ENCODE measurements at places on chromosomes 4 and X.

- no peak for DNase-seq
Observed at GRCh38 chrX:10130354-10130753, 26.4 kb upstream of the CLCN4 start.

- DNase-seq: no peak
Observed at GRCh38 chr4:177099211-177099610, 210.5 kb upstream of the NEIL3 start.

GRCh38 chr4:76545226-76545884 is 110.3 kb downstream of the SHROOM3 start:
- no peak for DNase-seq

DNA sequence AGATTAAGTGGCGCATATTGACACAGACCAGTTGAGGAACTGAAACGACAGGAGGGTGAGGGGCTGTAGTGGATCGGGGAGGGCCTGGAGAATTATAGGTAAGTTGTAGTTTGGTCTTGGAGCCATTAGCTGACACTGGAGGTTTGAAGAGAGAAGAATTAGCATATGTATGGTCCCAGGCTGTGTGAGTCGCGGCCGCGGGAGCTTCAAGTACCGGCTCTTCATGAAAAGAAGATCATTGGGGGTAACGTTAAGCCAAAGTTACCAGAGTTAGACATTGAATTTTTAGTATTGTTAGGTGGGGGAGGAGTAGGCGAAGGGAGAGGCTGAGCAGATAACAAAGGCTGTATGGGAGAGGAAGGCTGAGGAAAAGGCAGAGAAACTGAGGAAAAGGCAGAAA is 56.5 kb downstream of the ZNF674 start:
- DNase-seq: no peak

DNA sequence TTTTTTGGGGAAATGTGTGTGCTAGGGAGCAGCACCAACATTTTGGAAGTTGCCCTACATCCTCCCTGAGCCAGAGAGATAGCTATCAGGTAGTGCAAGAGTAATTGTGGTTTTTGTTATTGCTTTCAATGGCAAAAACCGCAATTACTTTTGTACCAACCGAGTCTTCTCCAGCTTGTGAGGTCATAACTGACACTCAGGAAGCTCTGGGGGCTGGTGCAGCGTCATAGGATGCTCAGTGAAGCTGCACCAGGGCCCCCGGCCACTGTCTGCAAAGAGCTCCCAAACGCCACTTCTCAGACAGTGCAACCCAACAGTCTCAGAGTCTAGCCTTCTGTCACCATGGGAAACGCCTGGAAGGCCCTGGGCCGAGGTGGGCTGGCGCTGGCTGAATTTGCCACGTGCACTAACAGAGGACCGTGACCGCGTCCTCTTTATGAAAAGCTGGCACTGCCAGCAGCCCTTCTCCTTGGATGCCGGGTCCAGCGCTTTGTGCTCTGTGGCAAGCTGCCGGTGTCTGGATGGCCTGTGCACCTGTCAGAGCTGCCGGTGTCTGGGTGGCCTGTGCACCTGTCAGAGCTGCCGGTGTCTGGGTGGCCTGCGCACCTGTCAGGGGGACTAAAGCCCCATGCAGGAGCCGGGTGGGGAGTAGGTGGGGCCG is 19.4 kb downstream of the SH3TC1 start:
- no peak for DNase-seq

DNA sequence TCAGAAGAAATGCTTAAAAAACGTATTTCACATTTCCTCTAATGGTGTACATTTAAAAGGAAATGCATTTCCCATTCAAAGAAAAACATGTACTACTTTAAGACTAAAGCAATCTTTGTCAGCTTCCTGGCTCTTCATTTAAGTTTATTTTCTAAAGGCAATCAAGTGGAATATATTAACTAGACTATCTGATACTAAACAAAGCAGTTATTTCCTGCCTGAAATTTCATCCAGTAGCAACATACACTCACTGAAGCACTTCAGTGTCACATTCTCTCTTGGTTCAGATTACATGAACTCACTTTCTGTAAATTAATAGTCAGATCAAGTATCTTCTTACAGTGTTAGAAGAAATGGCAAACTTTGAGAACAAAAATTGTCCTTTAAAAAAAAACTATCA is 42.5 kb downstream of the LRBA start:
- no peak for DNase-seq

DNA sequence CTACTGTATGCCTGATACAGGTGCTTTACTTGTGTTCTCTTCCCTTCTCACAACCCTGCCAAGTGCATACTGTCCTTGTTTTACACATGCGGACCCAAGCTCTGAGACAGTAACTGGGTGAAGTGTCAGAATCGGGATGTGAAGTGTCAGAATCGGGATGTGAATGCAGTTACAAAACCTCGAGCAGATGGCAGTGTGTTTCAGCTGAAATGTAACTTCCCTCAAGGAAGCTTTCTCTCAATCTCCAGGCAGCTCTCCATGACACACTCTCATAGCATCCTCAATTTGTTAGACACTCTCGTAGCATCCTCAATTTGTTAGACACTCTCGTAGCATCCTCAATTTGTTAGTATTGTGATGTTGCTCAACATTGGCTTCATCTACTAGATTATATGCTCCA is 1.1 kb upstream of the HPSE start:
- DNase-seq: no peak

DNA sequence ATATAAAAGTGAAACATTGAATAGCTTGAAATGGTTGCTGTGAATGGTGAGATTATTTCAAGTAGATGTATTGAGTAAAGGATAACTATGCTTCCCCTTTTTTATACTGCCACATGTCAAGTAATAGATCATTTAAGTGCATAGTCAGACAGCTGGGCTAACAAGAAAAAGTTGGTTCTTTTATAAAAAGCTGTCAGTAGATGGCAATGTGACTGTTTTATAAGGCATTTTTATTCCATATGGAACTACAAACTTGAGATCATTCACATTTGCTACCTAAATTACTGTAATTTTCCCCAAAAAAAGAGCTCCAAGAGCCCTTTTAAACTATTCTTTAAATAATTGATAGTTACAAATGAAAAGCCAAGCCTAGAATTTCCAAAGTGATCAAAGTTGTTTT is 831.0 kb downstream of the C4orf33 start:
- DNase-seq: no peak

- no peak for DNase-seq
Observed at GRCh38 chrX:22575161-22575845, 302.6 kb downstream of the CBLL2 start.

DNA sequence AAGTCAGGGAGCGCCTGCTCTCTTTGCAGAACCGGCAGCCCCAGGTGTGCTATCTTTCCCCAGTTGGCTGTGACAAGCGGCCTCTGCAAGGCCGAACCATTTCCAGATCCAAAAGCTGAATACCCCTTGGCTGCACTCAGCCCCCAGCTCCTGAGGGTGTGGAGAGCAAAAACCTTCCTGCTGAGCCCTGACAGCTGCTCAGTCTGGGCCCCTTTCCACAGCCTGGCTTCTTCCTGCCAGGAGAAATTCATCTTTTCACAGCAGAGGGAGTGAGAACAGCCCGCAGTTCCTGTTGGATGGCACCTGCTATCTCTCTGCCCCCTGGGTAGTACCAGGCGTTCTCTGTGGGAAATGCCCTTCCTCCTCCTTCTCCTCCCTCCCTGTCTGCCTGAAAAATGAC is 78.4 kb downstream of the DRD5 start:
- no peak for DNase-seq

- no peak for DNase-seq
Observed at GRCh38 chrX:38175139-38175538, 45.5 kb downstream of the SRPX start.

- no peak for DNase-seq
Observed at GRCh38 chrX:17154001-17154400, 207.5 kb downstream of the REPS2 start.

DNA sequence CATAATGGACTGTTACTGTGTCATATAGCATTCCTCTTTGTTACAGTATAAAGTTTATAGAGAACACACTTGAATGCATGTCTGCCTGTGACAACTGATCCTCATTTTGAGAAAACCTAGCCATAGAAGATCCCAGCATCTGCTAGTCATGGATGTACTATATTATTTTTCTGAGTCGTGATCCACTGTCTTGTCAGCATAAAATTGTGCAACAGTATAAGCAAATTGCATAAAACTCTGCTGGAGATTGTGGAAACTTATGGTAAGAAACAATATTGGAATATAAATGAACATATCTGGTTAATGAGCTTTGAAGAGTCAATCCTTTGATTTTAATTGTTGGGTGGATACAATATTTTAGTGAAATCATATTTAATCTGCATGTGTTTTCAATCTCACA is 3.6 kb downstream of the NEIL3 start:
- DNase-seq: no peak

GRCh38 chr4:176302283-176303275 is 17.2 kb upstream of the SPCS3 start:
- DNase-seq: no peak

- no peak for DNase-seq
Observed at GRCh38 chrX:104166735-104167436, 633 bp downstream of the FAM199X start.

DNA sequence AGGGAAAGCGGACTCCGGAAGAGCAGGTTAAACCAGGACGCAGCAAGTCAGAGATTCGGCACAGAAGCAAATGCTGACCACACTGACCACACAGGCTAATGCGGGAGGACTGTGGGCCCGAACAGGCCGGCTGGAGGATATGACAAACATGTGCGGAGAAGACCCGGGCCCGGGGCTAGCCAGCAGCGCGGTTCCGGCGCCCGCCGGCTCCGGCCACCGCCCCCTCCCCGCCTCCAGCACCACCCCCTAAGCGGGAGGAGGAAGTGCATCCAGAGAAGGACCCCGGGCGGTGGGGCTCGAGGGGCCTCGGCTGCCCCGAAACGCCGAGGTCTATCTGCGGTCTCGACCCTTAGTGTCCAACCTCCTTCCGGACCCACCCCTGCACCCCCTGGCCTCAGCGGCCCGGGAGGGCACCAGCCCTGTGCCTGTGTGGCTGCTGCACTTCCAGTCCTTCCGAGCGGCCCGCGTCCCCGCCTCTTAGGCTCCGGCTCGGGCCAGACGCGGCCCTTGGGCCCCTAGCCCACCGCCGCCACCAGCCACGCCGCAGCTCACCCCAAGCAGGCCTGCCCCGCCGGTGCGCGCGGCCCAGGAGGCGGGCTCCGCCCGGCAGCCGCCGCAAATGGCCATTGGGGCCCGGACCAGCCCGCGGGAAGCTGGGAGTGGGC is 2.1 kb downstream of the ELOVL6 start:
- DNase-seq: no peak

- DNase-seq: no peak
Observed at GRCh38 chr4:159144112-159144694, 41.3 kb downstream of the RAPGEF2 start.

DNA sequence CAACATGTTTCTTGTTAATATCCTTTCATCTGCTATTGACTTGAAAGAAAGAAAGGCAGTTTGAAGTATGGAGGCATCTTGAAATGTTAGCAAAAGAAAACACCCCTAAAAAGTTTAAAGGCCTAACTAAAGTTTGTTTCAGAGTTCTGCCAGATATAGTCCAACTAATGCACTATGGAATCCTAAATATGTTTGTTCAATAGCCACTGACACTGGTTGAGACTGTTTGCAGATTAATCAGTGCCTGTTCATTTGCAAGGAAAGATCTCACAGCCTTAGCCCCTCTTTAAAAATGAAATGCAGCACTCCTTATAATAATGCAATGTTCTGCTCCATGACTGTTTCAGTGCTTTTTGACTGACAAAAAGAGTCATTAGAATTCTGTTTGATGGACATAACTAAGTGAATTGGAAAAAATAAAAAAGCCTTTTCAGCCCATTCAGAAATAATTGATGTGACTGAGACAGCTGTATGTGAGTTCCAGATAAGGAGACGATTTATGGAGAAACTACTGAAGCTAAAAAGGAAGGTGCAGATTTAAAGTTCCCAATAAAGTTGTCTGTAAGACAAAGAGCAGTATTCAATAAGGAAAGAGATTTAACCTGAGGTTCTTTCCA is 192.0 kb downstream of the PCDH7 start:
- DNase-seq: no peak

DNA sequence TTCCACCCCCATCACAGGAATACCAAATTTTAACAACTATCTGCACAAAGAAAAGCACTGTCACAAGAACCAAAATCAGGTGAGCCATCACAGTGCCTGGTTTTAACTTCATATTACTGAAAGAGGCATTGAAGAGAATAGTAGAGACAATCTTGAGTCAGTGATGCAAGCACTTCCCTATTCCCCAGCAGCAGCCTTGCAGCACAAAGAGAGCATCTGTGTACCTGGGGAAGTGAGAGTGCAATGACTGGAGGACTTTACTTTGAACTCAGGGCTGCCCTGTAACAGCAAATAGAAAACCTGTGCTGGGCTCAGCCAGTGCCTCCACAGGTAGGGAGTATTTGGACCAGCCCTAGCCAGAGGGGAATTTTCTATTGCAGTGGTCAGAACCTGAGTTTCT is 361.8 kb downstream of the TEX13C start:
- DNase-seq: no peak

DNA sequence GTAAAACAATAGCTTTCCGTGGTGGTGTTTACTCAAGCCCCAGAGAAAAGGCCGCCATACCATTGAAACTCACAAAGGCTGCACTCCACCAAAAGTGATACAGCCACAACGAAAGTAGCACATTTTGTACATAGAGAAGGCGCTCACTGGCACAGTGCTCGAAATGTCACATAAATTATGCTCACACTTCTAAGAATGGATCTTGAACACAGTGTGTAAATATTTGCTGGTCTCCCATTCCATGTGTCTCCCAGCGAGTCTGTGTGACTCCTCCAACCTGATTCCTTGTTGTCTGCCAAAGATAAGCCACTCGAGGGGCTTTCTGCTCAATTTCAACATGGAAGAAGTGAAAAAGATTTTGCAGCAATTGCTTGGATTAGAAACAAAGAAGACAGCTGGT is 234.0 kb upstream of the VCX3A start:
- DNase-seq: no peak

DNA sequence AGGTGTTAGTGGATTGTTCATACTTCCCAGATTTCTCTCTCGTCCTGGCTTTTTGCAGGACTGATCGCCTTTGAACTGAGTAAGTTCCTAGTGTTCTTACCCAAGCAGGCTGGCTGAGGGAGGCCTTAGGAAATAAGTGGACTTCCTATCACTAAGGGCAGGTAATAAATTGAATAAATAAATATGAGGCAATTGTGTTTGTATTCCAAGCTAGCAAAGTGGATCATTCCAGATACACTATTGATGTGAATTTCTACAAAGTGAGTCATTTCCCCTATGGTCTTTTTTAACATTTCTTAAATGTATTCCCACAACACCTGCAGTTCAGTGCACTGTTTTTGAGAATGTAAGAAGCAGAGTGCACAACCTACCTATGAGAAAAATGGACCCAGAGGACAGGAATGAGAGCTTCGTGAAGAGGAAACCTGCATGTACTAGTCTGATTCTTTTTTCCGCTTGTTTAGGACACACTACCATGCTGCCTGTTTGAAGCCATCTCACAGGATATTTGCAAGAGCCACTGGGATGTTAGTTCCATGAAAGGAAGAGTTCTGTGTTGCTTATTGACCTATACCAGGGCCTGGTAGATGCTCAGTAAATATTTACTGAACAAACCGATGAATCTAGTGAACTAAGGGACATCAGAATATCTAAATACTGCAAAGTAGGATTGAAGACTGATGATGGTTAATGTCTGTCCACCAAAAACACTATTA is 29.0 kb upstream of the SMAD1 start:
- no peak for DNase-seq
